Fibroblast of the conjunctiva (primary cell): ENCODE measurements at places on chromosomes 3 and 15.
A peak's percentile ranks its signal among the peaks of the same experiment; 100 is the strongest.

GRCh38 chr15:68348081-68348480 is 70.5 kb downstream of the FEM1B start:
- DNase-seq = no peak

DNA sequence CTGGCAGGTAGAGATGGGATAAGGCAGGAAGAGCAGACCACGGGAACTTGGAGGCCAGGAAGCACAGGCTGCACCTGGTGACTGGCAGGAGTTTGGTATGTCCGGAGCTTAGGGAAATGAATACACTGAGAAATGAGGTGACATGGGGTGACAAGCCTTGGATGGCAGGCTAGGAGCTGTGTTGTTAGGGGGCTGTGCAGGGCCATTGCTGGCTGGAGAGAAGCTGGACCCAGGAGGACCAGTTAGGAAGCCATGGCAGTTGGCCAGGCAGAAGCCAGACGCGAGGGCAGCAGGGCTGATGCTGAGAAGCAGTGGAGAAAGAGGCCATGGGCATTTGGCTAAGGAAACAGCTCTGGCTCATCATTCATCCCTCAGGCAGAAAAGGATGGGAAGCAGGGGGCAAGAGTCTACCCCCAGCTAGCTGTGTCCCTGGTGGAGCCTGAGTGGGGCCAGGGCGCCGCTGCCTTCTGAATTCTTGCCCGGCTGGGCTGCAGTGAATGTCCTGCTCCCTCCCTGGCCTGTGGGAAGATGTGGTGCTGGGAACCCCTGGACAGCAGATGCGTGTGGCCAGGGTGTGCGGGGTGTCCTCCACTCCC is 255.8 kb downstream of the FAM43A start:
- DNase-seq = no peak

GRCh38 chr3:170228093-170228766 is 6.0 kb downstream of the PRKCI start:
- DNase-seq = no peak

- DNase-seq = no peak
These were observed 53.9 kb upstream of the RYR3 start for GRCh38 chr15:33256874-33257273.

GRCh38 chr3:145058483-145058882 is 1086.9 kb downstream of the DIPK2A start:
- DNase-seq = no peak

DNA sequence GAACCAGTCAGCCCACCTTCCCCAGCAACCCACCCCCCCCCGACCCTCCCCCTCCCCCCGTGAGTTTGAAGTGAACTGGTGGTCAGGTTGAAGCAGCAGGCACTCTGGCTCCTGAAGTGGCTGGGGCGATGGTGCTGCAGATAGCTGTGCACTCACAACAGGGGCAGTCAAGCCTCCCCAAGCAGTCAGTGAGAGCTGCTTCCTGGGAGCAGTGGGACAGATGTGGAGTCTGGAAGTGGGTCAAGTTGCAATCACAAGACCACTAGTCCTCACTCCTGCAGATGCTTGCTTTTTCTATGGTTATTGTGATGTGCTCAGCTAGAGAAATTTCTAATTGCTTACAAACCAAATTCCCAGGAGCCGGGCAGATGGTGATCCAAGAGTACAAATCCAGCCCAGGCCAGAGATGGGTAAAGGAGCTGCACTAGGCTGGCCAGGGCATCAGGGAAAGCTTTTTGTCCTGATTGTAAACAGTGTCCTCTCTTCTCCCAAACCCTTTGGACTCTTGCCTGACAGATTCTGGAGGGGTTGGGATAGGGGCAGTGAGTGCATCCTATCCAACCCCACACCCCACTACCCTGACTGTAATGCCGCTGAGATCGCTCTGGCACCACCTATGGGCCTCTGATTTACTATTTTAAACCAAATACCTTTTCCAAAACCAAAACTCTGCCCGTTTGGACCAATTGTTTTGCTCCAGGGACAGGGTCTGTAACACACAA is 9.8 kb upstream of the CLPX start:
- no peak for DNase-seq

- DNase-seq = no peak
These were observed 201.7 kb downstream of the GAP43 start for GRCh38 chr3:115825046-115825445.

DNA sequence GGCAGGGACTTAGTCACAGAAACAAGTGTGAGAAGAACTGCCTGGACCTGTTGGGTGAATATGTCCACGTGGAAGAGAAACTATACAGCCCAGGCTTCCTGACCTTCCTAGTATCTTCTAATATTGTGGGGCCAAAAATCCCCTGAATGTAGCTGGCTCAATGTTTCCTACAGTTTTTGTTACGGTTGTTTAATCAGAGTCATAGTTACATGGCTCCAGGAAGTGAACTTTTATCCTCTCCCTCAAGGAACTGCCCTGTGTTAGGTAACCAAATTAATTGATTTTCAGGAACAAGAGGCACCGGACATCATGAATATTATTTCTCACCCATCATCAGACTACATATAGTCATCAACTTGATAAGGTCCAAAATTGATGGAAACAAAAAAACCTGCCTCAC is 59.0 kb downstream of the ANXA2 start:
- no peak for DNase-seq

DNA sequence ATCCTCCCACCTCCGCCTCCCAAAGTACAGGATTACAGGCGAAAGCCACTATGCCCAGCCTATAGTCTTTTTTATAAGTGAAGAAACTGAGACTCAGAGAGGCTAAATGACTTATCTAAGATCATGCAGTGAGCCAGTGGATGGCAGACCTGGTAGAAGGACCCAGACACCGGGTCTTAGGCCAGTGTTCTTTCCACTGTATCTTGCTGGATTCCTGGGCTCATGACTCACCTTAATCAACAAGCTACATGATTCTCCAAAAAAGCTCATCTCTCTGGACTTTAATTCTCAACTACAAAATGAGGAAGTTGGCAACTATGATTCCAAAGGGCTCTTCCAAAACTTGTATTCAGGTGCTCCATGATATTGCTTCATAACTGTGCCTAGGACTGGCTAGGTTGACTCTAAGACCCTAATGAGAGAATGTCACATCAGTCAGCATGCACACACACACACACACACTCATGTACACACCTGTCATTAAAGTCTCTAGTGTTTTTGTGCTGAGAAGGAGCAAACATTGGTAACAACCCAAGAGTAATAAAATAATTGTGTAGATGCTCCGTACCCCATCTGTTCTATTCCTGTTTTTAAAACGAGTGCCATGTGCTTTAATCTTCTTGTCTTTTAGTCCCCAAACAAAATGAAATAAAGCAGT is 89.7 kb upstream of the SLC4A7 start:
- no peak for DNase-seq

DNA sequence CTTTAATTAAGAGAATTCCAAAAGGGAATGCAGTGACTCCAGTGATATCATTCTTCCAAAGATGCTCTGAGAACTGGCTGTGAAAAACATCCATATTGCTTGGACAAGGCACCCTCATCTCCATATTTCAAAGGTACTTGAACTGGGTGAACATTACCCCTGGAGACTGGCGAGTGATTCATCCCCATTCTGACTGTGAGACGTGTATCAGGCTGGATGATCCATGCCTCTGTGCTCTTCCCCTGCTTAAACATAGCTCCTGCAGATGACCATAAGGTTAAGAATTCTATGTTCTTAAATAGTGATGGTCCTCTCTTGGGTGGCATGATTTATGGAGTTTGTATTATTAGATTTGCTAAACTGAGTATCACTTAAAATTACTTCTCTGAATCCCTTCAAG is 137.8 kb downstream of the GABRB3 start:
- no peak for DNase-seq

DNA sequence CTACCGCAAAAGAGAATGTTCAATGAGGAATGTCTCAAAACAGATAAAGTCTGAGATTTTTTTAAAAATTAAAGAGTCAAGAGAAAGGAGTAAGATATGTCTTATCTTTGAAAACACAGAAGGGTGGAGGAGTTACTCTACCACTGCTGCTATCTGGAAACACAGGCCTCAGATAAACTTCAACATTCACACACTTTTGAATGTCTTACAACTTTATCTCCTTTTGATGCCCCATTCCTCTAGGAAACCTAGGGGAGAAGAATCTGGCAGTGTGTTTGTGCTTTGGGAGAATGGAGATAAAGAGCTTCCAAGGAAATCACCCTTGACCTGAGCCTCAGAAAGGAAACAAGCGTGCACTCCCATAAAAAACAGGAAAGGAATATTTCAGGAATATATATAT is 468.2 kb downstream of the PLOD2 start:
- DNase-seq = no peak

DNA sequence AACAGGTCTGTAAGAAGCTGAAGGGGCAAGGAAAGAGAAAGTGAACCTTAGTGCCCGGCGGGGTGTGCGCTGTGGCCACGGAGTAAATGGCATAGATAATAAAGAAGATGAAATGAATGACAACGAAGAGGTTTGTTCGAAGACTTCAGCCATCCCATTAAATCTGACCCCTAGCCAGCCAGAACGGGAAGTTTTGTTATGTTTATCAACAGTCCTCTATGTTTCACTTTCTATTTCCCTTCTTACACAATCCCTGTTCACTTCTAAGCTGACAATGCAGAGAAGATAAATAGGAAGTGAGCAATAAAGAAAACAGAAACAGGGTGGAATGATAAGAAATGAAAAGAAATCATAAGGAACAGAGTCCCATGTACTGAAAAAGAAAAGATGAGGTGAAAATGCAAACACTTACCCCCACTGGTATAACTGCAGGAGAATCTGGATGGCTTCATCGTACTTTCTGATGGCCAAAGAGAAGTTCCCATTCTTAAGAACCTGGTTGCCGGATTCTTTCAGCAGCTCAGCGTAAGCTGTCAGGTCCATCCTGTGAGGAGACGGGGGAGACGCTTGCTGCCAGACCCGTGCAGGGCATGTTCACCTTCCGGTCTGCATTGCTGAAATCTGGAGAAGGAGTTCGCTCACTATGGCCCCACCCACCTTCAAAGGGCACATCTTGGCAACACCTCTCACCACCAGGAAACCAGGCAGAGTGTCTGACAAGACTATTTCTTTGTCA is 36.8 kb downstream of the TRANK1 start:
- peak; percentile 23 for DNase-seq

DNA sequence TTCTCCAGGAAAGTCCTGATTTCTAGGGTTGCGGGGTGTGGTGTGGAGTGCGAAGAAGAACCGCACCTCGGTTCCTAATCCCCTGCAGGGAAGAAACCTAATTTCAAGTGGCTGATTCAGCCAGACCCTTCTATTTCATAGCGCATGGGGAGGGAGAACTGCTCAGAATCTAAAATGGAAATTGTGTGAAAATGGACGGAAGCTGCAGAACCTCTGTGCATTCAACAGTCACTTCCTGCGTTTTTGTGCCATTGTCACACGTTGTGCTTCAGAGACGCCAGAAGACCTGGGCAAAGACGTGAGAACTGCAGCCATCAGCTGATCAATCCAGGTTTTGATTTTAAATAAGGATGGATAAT is 1.2 kb downstream of the SIDT1 start:
- DNase-seq = no peak

- no peak for DNase-seq
These were observed 556 bp downstream of the CRYBG3 start for GRCh38 chr3:97822359-97822775.

GRCh38 chr3:134621854-134622253 is 29.0 kb downstream of the KY start:
- no peak for DNase-seq
